Activated gamma-delta T cell (primary cell): ENCODE measurements at places on chromosomes 12 and 14.

DNA sequence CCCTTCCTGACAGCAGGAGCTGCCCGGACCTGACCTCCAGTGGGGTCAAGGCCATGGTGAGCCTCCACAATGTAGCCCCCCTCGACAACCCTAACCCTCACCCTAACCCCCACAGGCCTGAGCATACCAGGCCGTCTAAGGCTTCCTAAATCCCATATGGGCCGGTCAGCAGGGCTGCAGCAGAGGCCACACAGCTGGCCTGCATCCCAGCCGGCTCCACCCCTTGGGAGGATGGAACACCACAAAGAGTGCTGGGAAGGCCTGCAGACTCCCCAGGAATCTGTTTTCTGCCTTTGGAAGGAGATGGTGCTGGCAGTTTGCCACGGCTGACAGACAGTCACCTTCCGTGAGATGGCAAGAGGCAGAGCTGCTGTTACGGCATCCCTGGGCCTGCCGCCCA, 2.8 kb downstream of the TMEM179 start:
- DNase-seq = no peak

DNA sequence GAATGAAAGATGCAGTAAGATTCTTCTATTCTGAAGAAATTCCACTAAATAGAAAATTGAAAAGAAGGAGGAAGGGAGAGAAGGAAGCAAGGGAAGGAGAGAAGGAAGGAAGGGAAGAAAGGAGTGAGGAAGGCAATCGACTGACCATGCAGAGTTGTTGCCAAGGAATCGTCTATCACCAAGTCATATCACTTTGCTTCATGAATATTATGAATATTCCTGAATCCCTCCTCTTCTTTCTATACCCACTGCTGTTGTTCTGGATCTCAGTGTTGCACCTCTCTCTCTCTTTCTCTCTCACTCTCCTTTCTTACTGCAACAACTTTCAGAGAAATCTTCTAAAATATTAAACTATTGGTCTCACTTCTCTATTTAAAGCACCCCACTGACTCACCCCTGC, 222.4 kb downstream of the IPO8 start:
- no peak for DNase-seq

DNA sequence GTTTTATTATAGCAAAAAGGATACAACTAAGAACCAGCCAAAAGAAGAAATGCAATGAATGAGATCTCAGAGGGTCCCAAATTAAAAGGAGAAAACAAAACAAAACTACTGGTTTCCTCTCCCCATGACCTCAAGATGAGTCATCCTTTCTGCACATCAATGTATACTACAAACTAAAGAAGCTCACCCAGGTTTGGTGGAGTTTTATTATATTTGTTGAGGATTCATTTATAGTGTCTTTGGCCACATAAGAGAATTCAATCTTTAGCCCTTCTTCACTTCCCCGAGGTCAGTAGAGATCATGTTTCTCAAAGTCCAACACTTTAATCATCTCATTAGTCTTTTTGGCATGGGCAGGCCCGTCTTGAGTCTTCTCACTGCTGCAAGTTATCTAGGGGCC, 210.6 kb downstream of the SLC6A15 start:
- no peak for DNase-seq

DNA sequence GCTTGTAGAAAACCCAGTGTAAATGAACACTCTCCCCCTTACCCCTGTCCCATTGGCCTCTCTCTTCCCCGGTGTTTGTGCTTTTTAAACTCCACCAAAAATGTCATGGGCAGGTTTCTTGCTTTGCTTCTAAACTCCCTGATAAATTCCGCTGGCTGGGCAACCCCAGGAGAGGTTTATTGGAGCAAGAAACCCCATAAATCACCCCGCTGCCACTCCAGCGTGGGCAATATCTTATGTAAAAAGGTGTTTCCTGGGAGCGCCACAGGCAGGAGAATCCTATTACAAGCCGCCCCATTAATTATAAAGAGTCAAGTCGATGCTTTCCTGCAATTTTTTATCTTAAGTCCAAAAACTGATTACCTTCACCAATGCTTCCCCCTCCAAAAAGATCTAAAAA, 22.8 kb downstream of the LHX5 start:
- no peak for DNase-seq

GRCh38 chr12:91948504-91948903, 197.1 kb downstream of the BTG1 start:
- DNase-seq = no peak

DNA sequence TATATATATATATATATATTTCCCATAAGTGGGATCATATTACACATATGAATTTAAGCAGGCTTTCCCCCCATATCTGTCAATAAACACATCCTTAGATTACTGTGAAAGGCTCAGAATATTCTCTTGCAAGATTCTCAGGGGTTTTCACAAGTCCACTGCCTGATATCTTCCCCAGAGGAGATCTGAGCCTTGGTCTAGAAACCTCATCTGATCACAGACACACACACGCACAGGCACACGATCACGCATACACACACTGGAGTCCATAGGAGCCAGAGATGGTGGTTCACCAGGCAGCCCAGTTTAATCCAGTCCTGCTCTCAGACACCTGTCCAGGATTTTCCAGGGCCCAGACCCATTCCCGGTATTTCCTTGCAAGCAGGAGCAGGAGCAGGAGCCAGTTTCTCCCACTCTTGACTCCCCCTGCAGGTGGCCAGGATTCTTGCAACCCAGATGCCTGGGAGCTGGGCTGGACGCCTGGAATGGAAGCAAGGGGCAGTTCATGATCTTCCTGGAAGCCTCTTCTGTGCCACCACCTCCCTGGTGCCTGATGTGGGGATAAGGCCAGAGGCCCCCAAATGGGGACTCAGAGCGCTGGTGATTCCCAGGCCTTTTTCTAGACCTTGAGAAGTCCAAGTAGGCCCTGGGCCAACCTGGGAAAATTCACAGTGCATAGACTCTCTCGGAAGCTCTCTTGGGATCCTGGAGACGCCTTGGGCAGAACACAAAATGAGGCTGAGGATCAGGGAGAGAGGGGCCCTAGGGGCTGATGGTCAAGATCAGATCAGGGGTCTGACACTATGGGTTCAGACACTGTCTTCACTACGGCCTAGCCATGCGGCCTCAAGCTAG, 16.5 kb upstream of the KRT78 start:
- DNase-seq = no peak

DNA sequence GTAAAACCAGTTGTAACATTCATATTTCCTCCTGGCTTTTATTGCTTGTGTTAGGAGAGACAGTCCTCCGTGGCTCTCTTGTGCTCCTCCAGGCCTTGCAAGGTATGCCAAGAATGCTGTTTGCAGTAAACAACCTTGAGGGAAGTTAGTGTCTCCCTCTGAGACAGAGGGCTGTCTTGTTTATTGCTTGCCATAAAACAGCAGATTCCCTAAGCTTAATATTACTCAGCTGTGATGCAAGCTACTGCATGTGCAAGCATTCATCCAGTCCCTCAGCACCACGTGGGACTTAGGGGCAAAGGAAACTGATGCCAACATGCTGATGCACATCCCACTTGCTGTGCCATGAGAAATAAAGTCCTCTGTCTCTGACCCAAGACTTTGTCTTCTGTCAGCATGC, 6.6 kb downstream of the POMT2 start:
- DNase-seq = no peak

GRCh38 chr12:34393086-34393820, 371.0 kb downstream of the ALG10 start:
- DNase-seq = no peak

DNA sequence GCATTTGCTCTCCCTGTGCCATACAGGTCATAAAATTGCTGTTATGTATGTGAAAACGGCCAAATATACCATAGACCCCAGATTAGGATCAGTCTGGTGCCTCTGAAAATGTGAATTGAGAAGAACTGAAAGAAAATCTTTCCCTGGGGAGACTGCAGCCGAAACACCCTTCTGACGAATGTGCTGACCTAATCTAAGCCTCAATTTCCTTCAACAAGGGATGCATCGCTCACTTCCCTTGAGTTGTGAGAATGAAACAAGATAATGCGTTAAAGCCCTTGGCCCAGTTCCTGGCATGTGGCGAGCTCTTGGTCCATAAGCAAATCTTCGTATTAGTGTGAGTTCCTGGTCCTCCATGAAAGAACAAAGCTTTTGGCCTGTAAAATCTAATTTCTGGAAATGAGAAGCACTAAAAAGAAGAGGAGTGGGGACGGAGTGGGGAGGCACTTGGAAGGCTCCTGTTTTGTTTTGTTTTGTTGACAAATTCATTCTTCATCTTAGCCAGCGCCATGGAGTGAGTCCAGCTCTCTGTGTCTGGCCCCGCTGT, 49.5 kb upstream of the RTRAF start:
- DNase-seq = no peak

DNA sequence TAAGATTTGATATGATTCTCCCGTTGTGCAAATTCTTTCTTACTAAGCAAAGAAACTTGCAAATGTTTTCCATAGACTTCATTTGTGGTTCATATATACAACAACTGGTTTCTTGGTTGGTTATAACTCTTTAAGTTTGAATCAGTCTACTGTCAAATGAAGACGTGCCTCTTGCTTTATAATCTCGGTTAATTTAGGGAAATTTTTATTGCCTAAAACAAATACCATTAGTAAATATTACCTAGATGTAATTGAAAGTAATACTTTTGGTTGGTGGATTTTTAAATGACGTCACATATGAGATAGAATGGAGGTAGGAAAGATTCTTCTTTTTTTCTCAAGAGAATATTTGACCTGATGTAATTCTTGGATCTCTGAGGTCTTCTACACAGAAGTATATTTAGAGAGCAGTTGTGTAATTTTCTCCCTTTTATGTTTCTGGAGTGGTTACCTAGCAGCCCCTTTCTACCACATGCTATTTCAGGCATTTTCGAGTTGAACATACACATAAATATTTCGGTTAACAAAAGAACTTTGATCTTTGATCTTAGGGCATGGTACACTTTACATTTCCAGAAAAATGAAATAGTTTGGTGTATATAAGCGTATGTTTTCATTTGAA, 1.7 kb downstream of the ATF7IP start:
- no peak for DNase-seq

- no peak for DNase-seq
Observed at GRCh38 chr12:113056381-113056630, 224 bp upstream of the DTX1 start.

DNA sequence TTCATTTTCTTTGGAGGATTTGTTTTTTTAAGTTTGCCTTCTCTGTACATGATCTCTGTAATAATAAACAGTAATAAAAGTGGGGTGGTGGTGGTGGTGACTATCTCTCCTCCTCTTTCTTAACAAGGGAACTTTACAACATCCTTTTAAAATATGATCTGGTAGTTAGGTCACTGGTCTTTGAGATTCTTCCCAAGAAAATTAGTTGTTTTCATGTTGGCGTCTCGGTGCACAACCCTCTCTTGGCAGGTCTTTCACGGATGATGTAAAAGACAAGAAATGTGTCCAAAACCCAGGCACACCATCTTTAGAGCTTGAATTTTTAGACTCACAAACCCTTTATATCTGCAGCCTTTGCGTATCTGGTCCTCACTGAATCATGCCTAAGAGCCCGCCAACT, 488.5 kb upstream of the TBX3 start:
- DNase-seq = no peak
